Nephron progenitor cell (in vitro differentiated cells): ENCODE measurements at places on chromosomes 5 and 9.

- peak overlapping the region; percentile 4 for H3K4me3 ChIP-seq
- H3K27ac ChIP-seq, result peak overlapping the region; percentile 92
- DNase-seq, result no peak
Observed at GRCh38 chr5:107513337-107514085, 157.2 kb downstream of the EFNA5 start.

DNA sequence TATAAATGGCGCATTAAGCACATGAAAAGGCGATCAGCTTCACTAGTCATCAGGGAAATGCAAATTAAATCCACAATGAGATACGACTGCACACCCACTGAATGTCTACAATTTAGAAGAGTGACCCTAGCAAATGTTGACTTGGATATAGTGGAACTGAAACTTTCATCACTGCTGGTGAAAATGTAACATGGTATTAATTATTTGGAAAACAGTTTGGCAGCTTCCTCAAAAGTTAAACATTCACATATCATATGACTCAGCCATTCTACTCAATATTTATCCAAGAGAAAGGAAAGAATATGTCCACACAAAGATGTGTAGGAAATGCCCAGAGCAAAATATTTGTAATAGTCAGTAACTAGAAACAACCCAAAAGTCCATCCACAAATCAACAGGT is 146.5 kb downstream of the LPAR1 start:
- no peaks in the 10 kb centered on the region for H3K27me3 ChIP-seq
- H3K27ac ChIP-seq, result no peak overlapping the region
- no peak for DNase-seq
- H3K4me3 ChIP-seq, result no peak overlapping the region

GRCh38 chr5:88666761-88667495 is 216.1 kb downstream of the MEF2C start:
- H3K4me3 ChIP-seq, result peak overlapping the region; percentile 19
- peaks cover 16% of the 10 kb centered on the region for H3K4me1 ChIP-seq
- no peaks in the 10 kb centered on the region for H3K36me3 ChIP-seq
- no peak for DNase-seq
- peaks cover 97% of the 10 kb centered on the region for H3K27me3 ChIP-seq

DNA sequence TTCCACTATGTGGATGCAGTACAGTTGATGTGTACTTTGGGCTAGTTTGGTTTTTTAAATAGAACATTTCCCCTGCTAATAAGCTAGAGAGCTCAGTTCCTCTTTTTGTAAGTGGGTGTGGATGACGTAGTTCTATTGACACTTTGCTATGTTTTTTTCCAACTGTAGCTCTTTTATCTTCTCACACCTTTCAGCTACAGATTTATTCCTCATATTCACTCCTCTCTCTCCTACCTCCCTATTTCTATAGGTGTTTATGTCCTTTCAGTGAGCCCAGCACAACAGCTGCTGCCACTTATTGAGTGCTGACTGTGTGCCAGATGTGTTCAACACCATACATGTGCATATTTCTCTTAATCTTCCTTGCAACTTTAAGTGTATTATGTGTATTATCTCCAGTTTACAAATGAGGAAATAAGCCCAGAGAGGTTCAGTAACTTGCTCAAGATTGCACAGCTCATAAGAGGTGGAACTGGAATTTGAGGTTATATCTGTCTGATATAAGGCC is 215.7 kb downstream of the SEMA6A start:
- H3K4me1 ChIP-seq, result no peaks in the 10 kb centered on the region
- H3K4me3 ChIP-seq, result no peak overlapping the region
- DNase-seq, result no peak

GRCh38 chr9:135081731-135082130 is 5.7 kb upstream of the OLFM1 start:
- DNase-seq, result no peak
- no peak overlapping the region for H3K27ac ChIP-seq
- peaks cover 65% of the 10 kb centered on the region for H3K27me3 ChIP-seq
- H3K36me3 ChIP-seq, result no peaks in the 10 kb centered on the region
- peaks cover 8% of the 10 kb centered on the region for H3K4me1 ChIP-seq
- no peak overlapping the region for H3K4me3 ChIP-seq

GRCh38 chr5:134524826-134525682 is at the start of gene JADE2:
Gene JADE2, plus strand, starts transcription at chr5:134525670. Its CDS starts 10,188 bp downstream, at chr5:134535858.
- H3K36me3 ChIP-seq, result no peaks in the 10 kb centered on the region
- H3K27me3 ChIP-seq, result peaks cover 58% of the 10 kb centered on the region
- peak within 1 kb of the TSS; percentile 90 for H3K4me3 ChIP-seq
- peaks cover 27% of the 10 kb centered on the region for H3K4me1 ChIP-seq

- H3K36me3 ChIP-seq, result no peaks in the 10 kb centered on the region
- H3K27me3 ChIP-seq, result peaks cover 8% of the 10 kb centered on the region
- H3K27ac ChIP-seq, result no peak overlapping the region
- no peak for DNase-seq
- no peak overlapping the region for H3K4me3 ChIP-seq
- no peaks in the 10 kb centered on the region for H3K4me1 ChIP-seq
Observed at GRCh38 chr5:33184367-33184766, 256.4 kb upstream of the TARS1 start.

GRCh38 chr5:132607095-132607494 is 50.3 kb downstream of the RAD50 start:
- H3K27ac ChIP-seq, result no peak overlapping the region
- no peak overlapping the region for H3K4me3 ChIP-seq
- peaks cover 73% of the 10 kb centered on the region for H3K36me3 ChIP-seq
- no peaks in the 10 kb centered on the region for H3K27me3 ChIP-seq

GRCh38 chr9:14813336-14814248 is 91.1 kb upstream of the CER1 start:
- H3K27me3 ChIP-seq, result no peaks in the 10 kb centered on the region
- peaks cover 71% of the 10 kb centered on the region for H3K36me3 ChIP-seq
- no peak for DNase-seq
- no peak overlapping the region for H3K4me3 ChIP-seq

DNA sequence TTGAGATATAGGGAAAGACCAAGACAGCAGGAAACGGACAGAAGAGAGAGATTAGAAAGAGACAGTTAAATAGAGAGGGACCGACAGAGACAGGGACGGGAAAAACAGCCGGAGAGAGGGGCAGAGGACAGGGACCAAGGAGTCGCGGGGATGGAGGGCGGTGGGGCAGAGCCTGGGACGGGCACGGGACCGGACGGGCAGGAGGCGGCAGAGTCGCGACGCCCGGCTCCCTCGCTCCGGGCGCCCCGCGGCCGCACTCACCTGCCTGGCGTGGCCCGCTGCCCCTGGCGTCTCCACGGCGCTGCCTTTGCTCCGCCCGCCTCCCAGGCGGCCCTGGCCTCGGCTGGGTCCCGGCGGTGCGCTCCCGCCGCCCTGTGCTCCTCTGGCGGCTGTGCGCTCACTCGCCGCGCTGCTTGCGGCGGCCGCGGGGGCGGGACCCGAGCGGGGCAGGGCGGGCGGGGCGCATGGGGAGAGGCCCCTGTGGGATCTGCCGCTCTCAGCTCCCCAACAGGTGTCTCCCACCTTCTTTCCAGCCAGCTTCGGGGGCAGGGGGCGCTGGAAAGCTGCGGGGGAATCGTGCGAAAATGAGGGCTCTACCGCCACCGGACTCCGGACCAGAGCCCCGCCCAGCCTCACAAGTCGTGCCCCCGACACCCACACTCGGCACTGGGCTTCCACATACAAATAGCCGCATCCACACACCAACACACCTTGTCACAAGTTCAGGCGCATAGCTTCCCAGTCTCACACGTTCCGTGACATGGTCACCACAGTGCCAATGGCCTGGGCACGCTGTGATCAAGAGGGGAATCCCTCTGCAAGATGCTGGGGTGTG is at the start of gene ARID3C:
TSS of gene ARID3C (minus strand) at position 411 of the 835 bp plus-strand sequence. CDS start 1,052 bp downstream, outside the sequence.
- DNase-seq, result peak; percentile 73
- H3K4me3 ChIP-seq, result peak within 1 kb of the TSS; percentile 86
- no peaks in the 10 kb centered on the region for H3K36me3 ChIP-seq
- peaks cover 77% of the 10 kb centered on the region for H3K27me3 ChIP-seq
- peak within 1 kb of the TSS; percentile 55 for H3K27ac ChIP-seq

DNA sequence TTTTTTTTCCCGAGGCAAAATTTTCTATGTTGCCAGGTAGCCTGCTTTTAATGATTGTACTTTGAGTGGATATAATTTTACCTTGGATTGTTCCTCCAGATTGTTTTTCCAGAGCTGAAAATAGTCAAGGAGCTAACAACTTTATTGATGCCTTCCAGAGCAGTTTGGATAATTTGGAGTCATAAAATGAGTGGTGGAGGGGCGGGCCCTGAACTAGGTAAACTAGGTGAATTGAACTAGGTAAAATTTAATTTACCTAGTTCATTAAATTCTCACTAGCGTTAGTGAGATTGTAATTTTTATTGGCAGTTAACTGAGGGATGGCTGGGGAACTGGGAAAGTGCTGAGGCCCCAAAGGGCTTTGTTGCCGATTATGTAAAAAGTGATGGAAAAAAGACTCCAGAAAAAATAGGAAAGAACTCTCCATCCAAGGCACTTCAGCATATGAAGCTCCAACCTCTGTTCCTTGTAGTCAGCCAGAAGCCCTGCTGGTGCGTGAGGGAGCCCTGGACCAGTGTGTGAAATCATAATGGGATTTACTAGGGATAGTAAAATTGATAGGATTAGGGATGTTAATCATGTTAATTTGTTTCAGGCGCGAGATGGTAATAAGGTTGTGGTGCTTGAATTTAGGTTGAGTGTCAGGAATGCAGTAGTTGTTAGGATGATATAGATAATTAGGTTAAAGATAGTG is 1.7 kb downstream of the DNAJC25 start:
- H3K4me3 ChIP-seq, result peak overlapping the region; percentile 94
- DNase-seq, result no peak
- H3K36me3 ChIP-seq, result peaks cover 21% of the 10 kb centered on the region
- H3K4me1 ChIP-seq, result peaks cover 29% of the 10 kb centered on the region

DNA sequence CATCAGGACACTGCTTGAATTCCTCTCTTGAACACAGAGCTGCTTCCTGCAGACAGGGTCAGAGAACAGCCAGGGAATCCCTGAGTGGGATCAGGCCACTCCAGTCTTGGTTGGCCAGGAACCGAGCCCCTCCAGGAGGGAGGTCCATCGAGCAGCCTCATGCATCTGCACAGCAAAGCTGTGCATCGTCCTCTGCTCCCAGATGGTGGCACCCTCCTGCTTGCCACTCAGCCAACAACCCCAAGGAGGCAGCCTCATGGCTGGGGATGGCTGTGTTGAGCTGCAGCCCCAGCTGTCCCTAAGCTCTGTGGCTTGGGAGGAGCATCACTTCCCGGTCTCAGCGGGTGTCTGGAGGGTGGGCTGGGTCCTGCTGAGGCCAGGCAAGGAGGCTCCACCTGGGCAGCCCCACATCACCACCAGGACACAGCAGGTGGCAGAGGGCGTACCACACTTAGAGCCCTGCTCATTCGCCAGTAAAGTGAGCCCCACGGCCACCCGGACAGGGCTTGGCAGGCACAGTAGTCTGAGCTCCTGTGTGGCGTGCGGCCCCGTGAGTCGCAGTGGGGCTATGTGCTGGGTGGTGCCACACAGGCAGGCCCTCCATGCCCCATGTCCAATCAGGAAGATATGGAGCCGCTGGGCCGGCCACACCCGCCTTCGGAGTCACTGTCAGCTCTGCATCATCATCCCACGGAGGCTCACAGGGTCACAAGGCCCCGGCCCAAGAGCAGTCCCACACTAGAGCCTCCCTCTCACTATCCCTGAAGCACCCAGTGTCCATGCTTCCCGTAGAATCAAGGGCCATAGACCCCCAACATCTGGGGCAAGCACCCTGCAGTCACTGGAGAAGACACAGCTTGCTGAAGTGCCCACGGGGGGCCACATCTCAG is 11.9 kb downstream of the LPCAT1 start:
- DNase-seq, result no peak
- no peak overlapping the region for H3K27ac ChIP-seq
- H3K27me3 ChIP-seq, result peaks cover 2% of the 10 kb centered on the region
- H3K4me3 ChIP-seq, result no peak overlapping the region

DNA sequence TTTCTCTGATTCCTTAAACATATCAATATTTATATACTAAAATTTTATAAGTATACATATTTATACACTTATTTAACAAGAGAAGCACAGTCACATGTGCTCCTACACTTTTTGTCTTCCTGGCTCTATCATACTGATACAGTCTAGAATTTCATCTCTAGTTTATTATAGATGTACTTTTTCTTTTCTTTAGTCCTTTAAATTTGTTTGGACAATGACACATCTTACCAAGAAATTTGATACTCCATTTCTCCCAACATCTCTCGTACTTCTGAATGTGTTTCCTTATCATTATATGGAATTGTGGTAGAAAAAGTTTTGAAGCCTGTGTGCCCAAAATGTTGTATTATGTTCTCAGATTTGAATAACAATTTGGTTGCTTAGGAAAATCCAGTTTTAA is 104.6 kb downstream of the DMRT2 start:
- no peaks in the 10 kb centered on the region for H3K36me3 ChIP-seq
- no peak for DNase-seq
- H3K4me3 ChIP-seq, result no peak overlapping the region
- no peak overlapping the region for H3K27ac ChIP-seq
- H3K27me3 ChIP-seq, result no peaks in the 10 kb centered on the region
- peaks cover 4% of the 10 kb centered on the region for H3K4me1 ChIP-seq

DNA sequence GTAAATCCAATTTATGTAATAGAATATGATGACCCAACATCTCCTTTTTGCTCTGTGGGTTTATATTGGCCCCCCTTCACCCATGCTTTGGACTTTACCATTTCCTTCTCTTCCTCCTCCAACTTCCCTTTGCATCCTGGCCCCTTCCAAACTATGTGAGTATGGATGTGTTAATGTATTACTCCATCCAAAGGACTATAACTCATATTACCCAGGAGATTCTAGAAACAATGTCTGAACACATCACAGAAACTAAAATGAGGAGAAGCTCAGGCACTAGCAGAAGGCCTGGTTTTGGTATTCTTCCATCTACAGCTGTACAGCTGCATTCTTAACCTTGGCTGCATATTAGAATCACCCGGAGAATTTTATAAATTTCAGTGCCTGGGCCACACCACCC is 110.7 kb downstream of the PDE4D start:
- DNase-seq, result no peak
- no peak overlapping the region for H3K4me3 ChIP-seq
- H3K27me3 ChIP-seq, result no peaks in the 10 kb centered on the region

GRCh38 chr5:95102080-95102479 is 182.8 kb downstream of the MCTP1 start:
- H3K4me3 ChIP-seq, result no peak overlapping the region
- H3K27ac ChIP-seq, result no peak overlapping the region
- no peak for DNase-seq
- H3K4me1 ChIP-seq, result no peaks in the 10 kb centered on the region

DNA sequence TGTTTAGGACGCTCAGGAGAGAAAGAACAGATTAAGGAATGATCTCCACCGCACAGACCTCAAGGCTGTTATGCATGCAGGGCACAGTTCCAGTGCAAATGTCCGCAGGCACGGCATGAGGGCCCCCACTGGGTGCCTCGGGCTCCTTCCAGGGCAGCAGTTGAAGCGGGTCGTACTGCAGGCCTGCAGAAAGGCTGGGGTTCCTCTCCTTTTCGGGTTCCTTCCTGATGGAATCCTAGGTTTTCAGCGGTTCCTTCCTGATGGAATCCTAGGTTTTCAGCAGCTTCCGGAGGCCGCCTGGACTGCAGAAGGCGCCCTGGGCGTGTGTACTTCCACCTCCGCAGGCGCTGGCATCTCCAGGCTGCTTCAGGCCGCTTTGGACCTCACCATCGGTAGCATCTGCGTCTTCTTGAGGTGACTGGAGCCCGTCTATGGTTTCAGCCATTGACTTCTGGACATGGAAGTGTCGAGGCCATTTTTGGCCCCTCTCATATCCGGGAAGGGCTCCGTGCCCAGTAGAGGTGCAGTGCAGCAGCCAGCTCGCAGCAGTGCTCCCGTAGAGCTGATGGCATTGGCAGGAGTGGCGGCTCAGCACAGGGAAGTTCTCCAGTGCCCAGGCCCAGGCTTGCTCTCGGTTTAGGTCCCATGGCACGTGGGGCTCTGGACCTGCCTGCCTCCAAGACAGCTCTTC is 5.6 kb upstream of the MGAT4B start:
- no peak overlapping the region for H3K4me3 ChIP-seq
- peaks cover 8% of the 10 kb centered on the region for H3K27me3 ChIP-seq
- H3K4me1 ChIP-seq, result peaks cover 5% of the 10 kb centered on the region
- no peak for DNase-seq
